ENCODE measurements at places on chromosomes 4 and X.

DNA sequence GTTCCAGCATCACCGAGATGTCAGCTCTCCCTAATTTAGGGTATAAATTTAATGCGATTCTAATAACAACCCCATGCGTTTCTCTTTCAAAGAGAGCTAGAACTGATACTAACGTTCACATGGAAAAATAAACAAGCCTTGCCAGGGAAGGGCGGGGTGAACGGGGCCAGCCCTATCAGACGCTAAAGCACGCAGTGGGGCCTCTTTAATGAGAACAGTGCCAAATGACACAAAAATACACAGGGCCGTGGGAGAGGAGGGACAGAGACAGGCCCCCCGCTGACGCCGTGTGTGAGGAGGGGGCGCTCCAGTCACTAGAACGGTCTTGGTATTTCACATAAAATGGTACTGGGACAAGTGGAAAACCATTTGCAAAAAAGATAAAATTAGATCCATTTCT lies 21.3 kb upstream of the ADRA2C start:
- DNase-seq = no peak

- no peak for DNase-seq
Observed at GRCh38 chr4:168183717-168184571, 91.6 kb downstream of the ANXA10 start.

- DNase-seq = no peak
Observed at GRCh38 chr4:105709081-105709450, 482 bp downstream of the GSTCD start.

DNA sequence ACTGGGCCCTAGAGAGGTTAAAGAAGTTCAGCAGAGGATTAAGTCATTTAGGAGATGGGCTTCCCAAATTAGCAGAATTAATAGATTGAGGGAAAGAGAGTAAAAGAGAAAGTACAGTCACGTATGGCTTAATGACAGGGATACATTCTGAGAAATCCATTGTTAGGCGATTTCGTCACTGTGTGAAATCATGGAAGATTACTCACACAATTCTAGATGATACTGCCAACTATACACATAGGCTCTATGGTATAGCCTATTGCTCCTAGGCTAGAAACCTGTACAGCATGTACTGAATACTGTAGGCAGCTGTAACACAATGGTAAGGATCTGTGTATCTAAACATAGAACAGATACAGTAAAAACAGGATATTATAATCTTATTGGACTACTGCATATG lies 180.6 kb downstream of the RNF150 start:
- DNase-seq = no peak

DNA sequence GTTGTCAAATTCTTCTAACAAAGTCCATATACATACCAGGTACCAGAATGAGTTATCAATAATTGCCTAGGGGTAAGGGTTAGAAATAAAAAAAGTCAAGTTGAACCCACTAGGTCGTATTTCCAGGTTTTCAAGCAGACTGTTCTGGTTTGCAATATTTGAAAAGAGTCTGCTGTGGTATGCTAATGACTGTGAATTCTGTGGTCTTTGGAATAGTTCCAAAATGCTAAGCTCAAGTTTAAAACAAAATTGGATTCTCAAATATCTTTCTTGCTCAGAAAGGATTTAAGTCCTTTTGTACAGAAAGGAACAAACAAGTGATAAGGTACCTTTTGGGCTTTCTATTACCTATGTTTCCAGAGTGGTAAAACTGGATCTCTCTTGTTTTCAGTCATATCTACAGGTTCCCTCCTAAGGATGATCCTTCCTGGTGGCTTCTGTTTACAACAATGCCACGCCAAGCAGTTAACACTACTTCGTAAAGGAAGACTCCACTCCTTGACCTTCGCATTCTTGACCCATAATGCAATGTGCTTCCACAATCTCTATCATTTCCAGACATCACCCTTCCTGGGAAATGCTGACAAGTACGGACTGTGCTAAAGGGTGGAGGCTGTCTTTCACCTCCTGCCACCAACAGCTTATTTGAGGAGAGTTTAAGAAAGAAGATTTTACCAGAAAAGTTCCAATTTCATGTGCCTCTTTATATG lies 531.7 kb upstream of the FTHL17 start:
- DNase-seq = no peak

DNA sequence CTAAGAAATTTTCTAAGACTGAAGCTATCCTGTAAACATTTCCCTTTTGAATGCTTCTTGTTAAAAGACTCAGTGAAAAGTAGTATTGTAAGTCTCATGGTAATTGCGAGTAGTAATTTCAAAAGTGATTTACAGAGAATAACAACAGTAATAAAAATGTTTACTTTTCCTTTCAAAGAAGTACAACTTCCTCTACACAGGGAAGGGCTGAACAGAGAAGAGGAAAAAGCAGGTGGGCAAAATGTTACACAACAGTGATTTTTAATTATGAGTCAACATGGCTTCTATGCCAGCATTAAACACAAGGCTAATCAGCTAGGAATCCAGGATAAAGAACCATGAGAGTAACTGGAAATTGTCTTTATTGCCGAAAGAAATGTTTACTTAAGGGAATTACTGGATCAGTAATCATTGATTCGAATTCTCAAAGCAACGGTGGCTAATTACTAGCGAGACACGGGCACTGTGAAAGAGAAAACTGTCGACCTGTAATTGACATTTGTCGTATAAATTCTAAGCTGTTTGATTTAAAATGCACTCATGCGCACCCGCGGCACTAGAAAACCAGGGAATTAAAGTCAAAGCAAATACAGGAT lies 15.4 kb downstream of the UTP3 start:
- no peak for DNase-seq

DNA sequence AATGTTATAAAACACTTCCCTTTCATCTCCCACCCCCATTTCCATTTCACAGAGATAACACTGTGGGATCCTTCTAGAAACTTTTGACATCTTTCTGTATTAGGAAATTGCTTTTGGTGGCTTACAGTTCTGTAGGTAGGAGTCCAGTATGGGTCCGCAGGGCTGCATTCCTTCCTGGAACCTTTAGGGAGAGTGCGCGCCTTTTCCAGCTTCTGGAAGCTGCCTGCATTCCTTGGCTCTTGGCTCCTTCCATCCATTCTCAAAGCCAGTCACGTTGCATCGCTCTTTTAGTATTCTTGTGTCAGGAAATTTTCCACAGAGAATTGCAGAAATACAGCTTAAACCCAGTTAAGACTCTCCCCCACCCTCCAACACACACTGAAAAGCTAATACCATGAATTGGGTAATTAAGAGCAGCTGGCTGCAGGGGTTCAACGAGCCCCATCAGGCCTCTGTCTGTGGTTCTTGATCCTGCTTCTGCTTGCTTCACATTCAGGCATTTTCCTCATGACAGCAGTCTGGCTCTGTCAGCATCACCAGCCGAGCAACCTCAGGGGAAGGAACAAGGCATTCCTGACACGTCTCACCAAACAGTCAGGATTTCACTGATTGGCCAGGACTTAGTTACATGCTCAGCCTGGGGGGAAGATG lies 48.8 kb downstream of the SEPTIN11 start:
- no peak for DNase-seq

- DNase-seq = no peak
Observed at GRCh38 chrX:96147681-96148080, 537.0 kb upstream of the DIAPH2 start.

DNA sequence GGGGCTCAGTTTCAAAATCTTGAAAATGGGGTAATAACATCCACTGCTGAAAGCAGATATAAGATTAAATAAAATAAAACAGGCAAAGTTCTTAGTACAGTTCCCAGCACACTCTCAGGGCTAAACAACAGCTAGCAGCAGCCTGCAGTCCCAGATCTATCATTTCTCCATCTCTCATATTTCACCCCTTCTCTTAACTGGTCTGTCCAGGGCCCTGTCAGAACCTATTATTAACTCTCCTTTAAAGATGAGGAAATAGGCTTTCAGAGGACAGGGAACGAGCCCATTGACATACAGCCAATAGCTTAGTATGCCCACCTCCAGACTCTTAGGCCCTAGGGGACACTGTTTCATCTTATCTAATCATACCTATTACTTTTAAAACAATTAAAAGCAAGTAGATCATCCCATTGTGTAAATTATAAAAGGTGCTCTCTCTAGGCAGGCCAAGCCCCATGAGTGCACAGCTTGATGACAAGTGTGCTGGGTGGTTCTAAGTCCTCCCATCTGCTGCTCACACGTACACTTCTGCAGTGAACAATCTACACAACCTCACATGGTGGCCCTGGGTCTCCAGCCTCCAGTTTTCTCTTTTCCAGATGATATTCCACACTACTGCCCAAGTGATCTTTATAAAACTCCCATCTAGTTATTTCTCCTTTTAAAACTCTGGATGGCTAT lies 119.0 kb downstream of the APBB2 start:
- DNase-seq = no peak

GRCh38 chrX:87468941-87469340 lies 48.7 kb upstream of the KLHL4 start:
- no peak for DNase-seq

DNA sequence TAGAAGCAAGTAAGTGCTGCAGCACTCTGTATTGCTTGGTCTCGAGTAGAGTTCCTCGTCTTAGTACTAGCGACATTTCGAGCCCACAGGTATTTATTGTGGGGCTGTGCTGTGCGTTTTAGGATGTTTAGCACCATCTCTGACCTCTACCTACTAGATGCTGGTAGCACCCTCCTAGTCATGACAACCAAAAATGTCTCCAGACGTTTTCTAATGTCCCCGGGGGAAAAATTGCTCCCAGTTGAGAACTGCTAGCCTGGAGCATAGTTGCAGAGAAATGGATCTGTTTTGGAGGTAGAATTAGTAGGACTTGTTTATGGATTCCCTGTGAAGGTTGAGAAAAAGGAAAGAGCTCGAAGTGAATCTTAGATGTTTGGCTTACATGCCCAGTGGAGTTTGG lies 287.2 kb downstream of the TENM3 start:
- no peak for DNase-seq

DNA sequence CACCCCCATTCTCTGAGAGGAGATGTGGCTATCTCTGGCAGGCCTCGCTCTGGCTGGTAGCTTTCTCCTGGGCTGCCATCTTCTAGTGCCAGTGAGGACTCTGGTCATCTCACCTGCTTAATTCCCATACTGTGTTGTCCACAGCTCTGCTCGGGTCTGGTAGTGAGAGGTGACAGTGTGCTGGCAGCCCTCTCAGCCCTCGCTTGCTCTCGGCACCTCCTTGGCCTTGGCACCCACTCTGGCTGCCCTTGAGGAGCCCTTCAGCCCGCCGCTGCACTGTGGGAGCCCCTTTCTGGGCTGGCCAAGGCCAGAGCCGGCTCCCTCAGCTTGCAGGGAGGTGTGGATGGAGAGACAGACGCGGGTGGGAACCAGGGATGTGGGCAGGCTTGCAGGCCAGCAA lies 52.7 kb downstream of the CPLX1 start:
- DNase-seq = no peak

DNA sequence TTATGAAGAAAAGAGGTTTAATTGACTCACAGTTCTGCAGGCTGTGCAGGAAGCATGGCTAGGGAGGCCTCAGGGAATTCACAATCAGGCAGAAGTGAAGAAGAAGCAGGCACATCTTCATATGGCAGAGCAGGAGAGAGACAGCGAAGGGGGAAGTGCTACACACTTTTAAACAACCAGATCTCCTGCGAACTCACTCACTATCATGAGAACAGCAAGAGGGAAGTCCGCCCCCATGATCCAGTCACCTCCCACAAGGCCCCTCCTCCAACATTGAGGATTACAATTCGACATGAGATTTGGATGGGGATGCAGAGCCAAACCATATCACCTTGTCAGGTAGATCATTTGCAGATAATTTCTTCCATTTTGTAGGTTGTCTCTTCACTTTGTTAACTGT lies 555.5 kb upstream of the MAGEB2 start:
- no peak for DNase-seq

DNA sequence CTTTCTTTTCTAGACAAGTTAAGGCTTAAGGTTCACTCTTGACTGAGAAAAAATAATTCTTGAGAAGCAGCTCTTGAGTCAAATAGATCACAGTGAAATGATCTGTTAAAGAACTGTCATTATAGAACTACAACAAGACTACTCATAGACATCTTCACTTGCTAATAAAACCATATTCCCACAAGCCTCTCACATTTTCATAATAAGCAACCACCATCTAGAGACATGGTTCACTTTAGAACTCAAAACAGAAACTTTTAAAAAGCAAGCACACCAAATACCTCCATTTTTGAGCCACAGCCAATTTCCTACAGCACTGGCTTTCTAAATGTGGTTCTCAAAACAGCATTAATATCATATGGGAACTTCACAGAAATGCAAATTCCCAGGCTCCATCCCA lies 309.5 kb downstream of the TMA16 start:
- DNase-seq = no peak

GRCh38 chrX:120350450-120351138 lies 11.3 kb upstream of the ATP1B4 start:
- DNase-seq = no peak

DNA sequence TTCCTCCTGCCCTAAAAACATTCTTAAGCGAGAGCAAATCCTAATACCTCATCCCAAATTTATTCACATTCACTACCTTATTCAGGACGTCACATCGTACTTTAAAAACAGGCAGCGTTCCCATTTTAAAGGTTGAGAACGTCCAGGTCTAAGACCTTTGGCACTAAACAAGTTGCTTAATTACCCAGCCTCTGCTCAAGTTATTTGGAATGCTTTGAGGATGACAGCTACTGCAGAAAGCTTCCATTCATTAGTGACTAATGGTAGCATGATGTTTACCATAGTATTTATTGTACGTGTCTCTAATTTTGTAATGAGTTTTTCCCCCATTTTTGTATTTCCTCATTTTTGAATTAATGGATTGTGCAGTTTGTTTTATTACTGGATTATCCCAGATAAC lies 1.5 kb downstream of the USP38 start:
- DNase-seq = no peak

DNA sequence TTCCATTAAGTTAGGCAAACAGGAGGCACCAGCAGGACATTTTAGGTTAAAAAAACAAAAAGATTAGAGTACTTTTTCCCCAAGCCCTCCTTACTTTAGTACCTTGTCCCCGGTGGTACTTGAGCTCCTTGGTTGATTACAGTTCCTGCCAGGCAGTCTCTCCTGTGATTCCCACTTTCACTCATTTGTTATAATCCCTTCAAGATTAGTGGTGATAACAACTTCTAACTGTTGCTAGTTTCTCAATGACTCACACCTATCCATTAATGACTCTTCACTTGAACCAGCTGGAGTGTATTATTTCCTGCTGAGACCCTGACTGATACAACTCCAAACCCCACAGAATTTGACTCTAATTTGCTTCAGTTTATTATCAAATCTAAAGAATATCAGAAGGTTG lies 765.0 kb upstream of the DIAPH2 start:
- no peak for DNase-seq

DNA sequence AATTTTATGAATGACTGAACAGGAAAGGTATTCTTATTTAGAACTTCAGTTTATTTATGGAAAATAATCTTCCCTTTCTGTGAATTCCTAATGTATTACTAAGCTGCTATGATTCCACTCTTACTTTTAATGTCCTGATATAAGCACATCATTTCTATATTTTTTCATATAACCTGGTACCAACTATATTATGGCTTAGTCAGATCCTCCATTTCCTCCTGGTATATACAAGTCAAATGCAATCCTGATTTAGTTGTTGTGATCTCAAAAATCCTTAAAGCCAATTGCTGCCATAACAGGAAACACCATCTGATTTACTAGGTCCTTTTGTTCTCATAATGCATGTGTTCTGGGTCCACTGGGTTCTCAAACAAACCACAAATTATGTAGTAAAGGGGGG lies 26.8 kb downstream of the TRMT2B start:
- no peak for DNase-seq

Data from stimulated activated CD8-positive, alpha-beta memory T cell treated with anti-CD3 and anti-CD28 coated beads, Interleukin-2, amount 100 ng/mL, for 1 hour (primary cell).